ENCODE measurements at places on chromosomes 16 and 17.

DNA sequence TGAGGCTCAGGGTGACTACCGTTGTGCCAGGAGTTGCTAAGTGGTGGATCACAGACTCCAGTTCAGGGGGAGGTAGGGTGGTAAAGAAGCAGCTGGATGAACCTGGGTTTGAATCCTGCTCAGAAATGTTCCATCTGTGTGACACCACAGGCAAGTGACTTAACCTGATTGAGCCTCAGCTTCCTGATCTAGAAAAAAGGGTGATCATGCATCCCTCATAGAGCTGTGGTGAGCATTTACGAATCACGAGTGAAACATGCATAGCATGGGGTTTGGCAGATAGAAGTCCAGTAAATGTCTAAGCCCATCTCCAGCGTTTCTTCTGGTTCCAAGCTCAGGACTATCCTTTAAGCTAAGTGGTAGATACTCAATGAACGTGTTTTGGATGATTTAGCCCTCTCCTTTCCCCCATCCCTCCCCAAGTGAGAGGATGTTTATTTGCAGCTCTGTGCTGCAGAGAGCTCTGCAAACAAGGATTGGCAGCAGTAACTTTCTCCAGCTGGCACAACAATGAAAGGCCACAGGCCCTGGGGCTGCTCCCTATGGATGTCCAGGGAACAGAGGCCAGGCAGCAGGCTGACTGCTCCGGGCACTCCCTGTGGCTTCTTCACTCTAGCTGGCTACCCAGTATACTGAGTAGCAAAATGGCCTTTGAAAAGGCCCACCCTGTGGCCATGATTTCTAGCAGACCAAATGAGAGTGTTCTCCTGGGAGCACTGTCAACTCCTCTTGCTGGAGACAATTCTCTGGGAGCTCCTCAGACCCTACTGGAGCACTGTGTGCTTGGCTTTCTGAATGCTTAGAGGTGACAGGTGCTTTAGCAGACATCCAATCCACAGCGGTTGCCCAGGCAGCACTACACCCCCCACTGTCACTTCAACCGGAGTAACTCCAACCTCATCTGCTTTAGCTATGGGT is 21.3 kb downstream of the CA4 start:
- peak; percentile 11 for DNase-seq

DNA sequence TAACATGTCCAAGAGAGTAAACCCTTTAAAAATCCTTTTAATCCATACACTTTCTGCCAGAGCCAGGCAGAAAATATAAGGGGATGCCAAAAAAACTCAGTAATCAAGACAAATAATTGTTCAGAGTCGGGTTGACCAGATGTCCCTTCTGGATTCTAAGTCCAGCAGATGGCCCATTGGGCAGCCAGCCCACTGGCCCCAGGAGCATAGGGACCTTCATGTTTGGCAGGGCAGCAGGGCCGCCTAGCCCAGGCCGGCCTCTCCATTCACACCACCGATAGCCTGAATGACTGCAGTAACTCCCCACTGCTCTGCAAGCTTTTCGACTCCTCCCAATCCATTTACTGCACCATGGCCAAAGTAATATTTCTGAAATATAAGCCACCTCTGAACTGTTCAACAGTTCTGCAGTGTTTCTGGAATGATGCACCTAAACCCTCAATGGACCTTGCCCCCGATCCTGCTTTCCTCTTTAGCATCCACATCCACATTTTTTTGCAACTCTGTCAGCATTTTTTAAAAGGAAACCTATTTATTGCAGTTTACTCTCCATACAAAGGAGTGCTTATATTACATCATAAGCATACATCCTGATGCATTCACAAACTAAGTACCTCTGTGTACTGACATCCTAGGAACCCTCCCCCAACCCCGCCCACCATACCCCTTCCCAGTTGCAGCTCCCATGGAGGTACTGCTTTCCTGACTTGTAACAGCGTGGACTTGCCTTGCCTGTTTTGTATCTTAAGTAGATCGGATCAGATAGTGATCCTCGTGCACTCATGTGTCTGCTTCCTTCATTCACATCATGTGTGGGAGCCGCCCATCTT is 46.4 kb downstream of the LDHD start:
- DNase-seq, result peak; percentile 20

- DNase-seq, result no peak
Measured at GRCh38 chr16:1338855-1339675, 5.6 kb downstream of the BAIAP3 start.

- DNase-seq, result no peak
Measured at GRCh38 chr17:81410852-81411251, 15.6 kb downstream of the BAHCC1 start.

DNA sequence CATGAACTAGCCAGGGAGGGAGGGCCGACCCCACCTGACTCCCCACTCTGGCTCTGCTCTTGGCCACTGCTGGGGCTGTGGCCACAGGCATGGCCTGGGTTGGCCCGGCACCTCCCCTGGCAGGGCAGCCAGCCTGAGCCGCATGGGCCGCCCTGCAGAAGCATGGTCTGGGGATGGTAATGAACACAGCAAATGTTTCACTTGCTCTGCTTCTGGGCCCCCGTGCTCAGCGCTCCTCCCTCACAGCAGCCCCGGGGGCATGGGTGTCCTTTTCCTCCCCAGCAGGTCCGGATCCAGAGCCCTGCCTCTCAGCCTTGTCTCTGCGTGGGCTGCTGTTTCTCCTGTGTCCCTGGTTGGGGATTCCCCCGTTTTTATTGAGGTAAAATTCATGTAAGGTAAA is 30.9 kb upstream of the KCNJ12 start:
- no peak for DNase-seq

DNA sequence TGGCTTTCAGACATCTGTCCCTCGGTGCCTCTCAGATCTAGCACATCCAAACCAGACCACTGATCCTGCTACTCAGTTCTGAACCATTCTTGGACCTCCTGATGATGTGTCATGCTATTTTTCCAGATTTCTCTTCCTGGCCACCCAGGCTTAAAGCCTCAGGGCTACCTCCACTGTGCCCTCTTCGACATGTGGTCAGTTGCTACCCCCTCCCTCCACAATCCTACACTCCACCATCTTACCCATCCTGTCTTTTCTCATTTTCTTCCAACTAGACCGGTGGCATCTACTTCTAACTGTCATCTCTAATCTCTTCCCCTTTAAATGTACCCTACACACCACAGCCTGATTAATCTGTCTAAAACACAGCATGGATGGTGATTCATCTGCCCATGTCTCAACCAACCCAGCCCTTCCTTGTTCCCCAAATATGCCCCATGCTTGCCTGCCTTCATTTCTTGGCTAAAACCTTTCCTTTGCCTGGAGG is 478.6 kb downstream of the SLC39A11 start:
- peak; percentile 65 for DNase-seq

DNA sequence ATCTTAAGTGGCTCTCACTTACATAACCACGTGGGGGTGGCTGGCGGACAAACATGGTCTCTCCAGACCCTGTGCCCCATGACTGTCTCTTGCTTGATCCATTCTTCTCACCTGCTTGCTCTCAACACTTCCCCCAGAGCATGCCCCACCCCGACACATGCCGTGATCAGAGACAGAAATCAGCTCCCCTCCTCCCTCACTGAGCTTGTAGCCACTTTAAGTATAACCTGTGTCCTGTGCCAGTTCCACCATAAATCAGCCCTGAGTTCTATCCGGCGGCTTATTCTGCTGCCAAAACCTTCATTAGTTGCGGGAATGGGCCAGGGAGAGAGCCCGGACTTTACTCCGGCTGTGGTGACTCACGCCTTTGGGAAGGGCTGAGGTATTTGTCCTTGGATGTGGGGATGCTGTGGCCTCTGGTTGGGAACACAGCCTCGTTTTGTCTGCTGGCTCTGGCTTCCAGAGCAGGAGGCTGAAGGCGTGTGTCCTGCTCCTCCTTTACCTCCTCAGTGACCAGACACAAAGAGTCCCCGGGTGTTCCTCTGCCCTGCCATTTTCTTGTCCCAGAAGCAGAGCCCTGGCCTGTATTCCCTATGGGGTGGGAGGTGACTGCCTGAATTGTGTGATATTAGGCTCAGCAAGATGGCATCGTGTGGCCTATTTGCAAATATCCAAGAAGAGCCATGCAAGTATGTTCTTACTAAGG is 21.1 kb downstream of the ANKRD40 start:
- peak; percentile 90 for DNase-seq

- peak; percentile 40 for DNase-seq
Measured at GRCh38 chr16:11964761-11965551, at the start of gene TNFRSF17. Gene TNFRSF17, plus strand, starts transcription at chr16:11965210. Its CDS starts 115 bp downstream, at chr16:11965325.

DNA sequence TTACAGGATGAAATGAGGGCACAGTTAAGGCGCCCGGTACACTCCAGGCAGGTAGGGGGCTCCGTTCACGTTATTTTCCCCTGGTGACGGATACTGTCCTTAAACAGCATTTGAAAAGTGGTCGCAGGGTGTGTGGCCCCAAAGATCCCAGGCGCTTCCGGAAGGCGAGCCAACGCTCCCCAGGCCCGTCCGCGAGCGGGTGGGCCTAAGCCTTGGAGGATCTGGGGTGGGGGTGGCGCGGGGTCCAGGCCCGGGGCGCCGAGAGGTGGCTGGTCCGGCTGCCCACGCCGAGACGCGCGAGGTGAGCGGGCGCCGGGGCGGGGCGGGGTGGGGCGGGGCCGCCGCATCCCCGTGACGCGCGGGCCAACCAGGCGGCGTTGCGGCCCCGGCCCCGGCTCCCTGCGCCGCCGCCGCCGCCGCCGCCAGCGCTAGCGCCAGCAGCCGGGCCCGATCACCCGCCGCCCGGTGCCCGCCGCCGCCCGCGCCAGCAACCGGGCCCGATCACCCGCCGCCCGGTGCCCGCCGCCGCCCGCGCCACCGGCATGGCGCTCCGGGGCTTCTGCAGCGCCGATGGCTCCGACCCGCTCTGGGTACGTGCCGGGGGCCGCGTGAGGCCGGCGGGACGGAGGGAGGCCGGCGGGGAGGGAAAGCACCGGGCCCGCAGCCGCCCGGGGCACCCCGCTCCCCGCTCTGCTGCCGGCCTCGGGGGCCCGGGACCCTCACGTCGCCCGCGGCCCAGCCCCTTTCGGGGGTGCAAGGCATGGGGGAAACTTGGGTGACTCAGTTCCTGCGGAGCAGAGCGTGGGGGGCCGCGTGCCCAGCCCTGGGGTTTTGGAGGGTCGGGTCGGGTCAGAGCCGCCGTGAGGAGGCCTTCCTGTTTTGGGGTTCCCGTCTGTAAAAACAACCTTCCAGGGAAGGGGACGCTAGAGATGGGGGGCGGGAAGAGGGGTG is at the start of gene ABCC1:
Gene ABCC1, plus strand, starts transcription at position 407 of the 951 bp plus-strand sequence. Its CDS starts 136 bp downstream, at position 543.
- DNase-seq, result peak; percentile 94

DNA sequence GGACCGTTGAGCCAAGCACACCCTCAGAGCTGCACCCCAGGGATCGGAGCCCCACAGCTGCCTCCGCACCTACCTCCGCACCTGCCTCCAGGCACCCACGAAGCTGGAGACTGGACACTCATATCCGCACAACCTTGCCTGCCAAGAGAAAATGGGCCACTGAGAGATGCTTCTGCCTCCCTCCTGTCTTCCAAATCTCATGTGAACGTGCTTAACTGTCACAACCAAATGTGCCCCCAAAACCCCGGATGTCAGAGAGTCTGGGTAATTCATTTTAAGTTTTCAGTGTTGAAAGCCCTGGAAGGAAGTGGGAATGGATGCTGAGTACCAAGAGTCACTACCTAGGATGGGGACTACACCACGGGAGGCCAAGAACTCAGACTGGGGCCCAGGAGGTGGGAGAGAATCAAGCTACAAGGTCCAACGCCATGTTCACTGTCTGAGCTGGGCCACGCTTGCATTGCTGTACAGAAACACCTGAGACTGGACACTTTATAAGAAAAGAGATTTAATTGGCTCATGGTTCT is 49.5 kb upstream of the MEAK7 start:
- no peak for DNase-seq

DNA sequence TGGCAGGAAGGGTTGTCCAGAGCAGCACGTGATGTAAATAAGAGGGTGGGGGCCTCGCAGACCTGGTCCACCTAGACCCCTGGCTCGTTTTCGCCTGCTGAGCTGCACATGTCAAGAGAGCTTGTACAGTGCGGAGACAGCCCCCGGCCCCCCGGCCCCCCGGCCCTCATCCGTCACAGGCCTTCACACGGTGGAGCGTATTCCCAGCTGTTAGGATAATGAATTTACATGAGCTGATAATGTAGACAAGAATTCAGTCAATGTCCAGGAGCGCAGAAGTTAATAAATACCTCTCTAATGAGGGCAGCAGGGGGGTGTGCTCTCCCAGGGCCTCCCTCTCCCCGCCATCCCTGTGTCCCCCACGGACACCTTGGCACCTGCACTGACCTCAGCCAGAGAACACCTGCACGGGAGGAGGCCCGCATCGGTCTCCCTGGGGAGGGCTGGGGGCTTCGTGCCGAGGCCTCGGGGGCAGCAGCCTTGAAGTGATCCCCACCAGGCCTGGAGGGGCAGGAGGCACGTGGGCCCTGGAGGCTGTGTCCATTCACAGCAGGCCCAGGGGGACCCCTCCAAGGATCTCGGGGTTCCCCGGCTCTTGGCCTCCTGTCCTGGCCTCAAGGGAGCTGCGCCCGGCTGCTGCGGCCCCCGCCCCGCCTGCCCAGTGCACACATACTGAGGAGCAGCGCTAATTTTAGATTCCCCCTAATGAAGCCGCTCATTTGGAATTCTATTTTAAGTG is 14.6 kb downstream of the GSE1 start:
- DNase-seq, result no peak

GRCh38 chr17:81440051-81440471 is 44.8 kb downstream of the BAHCC1 start:
- DNase-seq, result no peak

- DNase-seq, result no peak
Measured at GRCh38 chr17:45111850-45112249, 20.5 kb downstream of the PLCD3 start.

- DNase-seq, result no peak
Measured at GRCh38 chr17:21395764-21396163, 19.6 kb downstream of the KCNJ12 start.

GRCh38 chr16:22754577-22754976 is 59.4 kb upstream of the HS3ST2 start:
- DNase-seq, result no peak

DNA sequence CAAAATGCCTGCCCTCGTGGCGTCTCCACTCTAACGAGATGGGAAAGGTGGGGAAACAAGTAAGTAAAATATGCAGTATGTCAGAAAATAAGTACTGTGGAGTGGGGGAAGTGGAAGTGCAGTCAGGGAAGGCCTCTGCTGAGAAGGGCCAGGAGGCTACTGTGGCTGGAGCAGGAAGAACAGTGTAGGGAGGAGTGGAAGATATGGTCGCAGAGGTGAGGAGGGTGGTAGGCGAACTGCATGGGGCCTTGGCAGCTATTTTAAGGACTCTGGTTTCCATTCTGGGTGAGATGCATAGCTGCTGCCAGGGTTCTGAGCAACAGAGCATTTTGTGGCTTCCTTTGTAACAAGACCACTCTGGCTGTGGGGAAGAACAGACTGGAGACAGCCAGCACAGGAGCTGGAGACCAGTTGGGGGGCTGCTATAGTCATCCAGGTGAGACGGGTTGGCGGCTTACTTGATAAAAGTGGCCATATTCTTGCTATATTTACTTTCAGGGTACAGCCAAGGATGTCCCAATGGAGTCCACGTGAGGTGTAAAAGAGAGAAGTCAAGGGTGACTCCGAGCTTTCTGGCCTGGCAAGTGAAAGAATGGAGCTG is 42.6 kb downstream of the CYTH1 start:
- no peak for DNase-seq

GRCh38 chr16:3008690-3009037 is 4.1 kb upstream of the CLDN9 start:
- no peak for DNase-seq

GRCh38 chr16:12811441-12812383 is 8.0 kb upstream of the CPPED1 start:
- no peak for DNase-seq

Measured in GM03348 (cell line).